ENCODE measurements at places on chromosomes 2 and 18.

GRCh38 chr18:13265008-13265910 is 46.7 kb downstream of the LDLRAD4 start:
- no peak for ATAC-seq

DNA sequence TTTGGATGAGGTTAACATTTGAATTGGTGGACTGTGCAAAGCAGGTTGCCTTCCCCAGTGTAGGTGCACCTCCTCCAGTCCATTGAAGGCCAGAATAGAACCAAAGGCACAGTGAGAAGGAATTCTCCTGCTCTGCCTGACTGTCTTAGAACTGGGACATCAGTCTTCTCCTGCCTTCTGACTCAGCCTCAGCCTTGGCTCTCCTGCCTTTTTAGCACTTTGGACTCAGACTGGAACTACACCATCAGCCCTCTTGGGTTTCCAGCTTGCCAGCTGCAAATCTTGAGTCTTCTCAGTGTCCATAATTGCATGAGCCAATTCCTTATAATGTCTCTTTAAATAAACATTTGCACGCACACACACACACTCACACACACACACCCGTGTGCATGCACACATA is 8.0 kb upstream of the TMEM177 start:
- peak; percentile 37 for ATAC-seq

- peak; percentile 15 for ATAC-seq
Measured at GRCh38 chr2:225164401-225165050, 122.3 kb upstream of the DOCK10 start.

DNA sequence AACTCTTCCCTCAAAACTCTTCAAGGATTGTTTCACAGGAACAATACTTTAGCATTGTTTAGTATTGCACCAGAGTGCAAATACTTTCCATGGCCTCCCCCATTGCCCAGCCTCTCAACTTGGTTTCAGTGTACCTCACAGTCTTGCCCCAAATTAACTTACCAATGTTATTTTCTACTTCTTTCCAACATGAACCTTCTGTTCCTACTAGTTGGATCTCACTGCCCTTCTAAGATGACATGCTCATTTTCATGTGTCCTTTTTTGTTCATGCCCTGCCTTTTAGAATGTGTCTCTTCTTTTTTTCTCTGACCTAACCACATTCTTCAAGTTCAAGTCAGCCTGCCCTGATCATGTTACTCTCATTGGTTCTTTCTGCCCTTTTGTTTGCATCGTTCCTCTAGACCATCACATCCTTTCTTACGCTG is 4.1 kb downstream of the SPATS2L start:
- ATAC-seq = no peak

DNA sequence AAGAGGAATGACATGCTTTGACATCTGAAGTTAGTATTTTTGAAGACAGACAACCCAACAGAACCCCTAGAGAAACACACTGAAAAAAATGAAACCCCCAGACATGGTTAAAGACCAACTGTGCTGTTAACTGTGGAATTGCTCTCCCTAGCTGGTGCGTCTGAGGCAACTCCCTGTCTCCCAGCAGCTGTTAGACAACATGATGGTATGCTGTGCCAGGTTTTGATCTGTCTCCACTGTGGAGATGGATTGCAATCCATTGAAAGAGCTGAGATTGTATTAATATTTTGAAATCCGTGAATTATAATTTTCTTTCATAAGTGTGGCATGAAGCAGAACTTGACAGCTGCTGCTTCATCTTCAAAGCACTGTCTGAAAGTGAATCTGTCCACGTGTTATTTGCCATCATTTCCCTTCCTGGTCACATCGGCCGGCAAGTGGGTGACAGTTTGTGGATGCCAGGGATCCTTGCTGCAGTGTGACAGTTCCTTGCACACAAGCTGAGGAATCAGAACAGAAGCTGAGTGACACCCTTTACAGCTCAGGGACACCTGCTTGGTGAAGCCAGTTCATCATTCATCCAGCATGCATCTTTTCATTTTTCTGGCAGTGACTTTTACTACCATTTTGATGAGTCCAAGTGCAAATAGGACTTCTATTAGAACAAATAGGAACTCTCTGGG is 58.2 kb upstream of the ACSL3 start:
- ATAC-seq = peak; percentile 86

DNA sequence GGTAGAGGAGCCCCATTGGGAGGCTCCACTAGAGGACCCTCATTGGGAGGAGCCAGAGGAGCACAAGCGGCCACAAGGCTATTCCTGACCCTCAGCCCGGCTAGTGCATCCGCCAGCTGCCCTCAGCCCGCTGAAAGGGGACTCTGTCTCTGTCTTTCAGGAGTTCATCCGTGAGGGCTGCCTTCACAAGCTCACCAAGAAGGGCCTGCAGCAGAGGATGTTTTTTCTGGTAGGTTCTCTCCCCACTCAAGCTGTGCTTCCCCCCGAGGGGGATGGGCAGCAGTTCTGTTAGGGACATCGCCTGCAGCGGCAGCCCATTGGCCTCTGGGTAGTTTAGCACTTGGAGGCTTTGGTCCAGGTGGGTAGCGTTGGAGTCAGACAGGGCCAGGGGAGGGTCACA is 25.1 kb downstream of the STK25 start:
- ATAC-seq = no peak

- ATAC-seq = no peak
Measured at GRCh38 chr2:9095226-9095625, 91.7 kb upstream of the MBOAT2 start.

GRCh38 chr2:230599853-230600252 is 112.8 kb upstream of the CAB39 start:
- ATAC-seq = no peak

DNA sequence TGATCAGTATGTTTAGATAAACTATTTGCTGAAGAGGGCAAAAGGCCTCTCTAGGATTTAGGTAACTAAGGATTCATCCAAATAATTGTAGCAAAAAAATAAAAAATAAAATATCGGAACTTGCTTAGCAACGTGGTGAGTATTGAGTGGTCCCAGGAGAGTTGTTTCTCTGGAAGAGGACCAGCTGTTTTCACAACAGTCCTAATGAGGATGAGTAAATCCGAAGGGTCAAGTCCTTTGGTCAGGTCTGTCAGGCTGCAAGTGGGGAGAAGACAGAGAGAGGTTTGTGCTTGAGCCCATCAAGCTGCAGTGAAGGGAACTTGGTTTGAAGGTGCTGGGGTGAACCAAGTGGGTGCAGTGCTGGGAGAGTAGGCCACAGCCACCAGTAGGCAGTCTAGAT is 539.2 kb downstream of the SLC4A3 start:
- peak; percentile 35 for ATAC-seq

DNA sequence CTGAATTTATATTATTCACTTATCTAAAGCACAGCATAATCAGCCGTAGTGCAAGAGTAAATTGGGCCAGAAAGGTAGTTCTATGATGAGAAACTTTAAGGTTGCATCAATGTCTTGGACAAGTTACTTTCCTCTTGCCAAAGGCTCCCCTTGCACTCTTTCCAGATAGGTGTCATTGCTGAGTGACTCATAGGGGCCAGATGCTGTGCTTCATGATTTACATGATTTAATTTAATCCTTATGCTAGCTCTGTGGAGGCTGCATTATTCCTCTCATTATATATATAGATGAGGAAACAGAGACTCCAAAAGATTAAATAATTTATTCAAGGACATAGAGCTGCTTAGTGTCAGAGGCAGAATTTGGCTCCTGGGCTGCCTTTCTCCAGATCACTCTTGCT is 5.0 kb downstream of the CFAP221 start:
- no peak for ATAC-seq

DNA sequence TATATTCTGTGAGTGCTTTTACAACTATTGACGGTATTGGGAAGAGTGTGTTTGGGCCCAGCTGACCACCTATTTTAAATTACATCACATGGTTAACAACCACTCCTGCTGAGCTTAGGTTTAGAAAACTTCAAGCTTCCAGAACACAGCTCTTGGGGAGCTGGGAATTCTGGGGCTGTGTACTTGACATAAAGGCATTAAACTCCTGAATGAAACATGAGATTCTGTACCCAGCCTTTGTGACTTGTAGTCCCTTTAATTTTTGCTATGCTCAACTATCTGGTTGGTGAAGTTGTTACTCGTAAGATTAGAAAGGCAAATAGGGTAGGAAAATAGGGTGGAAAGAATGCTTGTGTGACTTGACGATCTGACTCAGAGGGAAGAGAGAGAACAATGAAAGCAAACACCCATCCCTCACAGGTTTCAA is 66.9 kb downstream of the LTBP1 start:
- peak; percentile 61 for ATAC-seq

DNA sequence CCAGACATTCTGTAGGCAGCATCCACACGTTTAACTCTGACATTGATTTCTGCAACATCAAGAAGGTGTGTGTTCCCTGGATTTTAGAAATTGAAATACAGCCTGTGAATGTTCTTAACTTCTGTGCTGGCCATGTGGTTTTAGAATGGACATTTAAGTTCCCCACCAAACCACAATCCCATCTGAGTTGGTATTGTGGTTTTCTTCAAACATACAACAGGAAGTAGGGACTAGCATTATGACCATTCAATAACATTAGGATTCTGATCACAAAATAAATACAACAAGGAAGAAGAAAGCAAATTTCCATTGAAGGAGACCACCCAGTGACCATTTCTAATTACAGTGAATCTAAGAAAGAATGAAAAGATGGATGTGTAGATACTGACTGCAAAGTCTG is 51.2 kb downstream of the MAP3K20 start:
- no peak for ATAC-seq

GRCh38 chr2:223997938-223998337 is 40.7 kb downstream of the MRPL44 start:
- no peak for ATAC-seq

- ATAC-seq = no peak
Measured at GRCh38 chr2:215607766-215608165, 171.9 kb upstream of the FN1 start.

GRCh38 chr18:78368726-78369125 is 610.9 kb upstream of the SALL3 start:
- no peak for ATAC-seq

- no peak for ATAC-seq
Measured at GRCh38 chr2:195507447-195508138, 149.4 kb upstream of the SLC39A10 start.
